ENCODE measurements at places on chromosomes 1 and 21.

GRCh38 chr1:234742622-234743021, 132.6 kb upstream of the IRF2BP2 start:
- DNase-seq: no peak

GRCh38 chr21:42321231-42321630, 6.0 kb upstream of the TFF3 start:
- DNase-seq: no peak

GRCh38 chr1:224640587-224640986, 24.5 kb downstream of the CNIH3 start:
- DNase-seq: no peak

GRCh38 chr1:221829327-221830015, 87.6 kb upstream of the DUSP10 start:
- no peak for DNase-seq

DNA sequence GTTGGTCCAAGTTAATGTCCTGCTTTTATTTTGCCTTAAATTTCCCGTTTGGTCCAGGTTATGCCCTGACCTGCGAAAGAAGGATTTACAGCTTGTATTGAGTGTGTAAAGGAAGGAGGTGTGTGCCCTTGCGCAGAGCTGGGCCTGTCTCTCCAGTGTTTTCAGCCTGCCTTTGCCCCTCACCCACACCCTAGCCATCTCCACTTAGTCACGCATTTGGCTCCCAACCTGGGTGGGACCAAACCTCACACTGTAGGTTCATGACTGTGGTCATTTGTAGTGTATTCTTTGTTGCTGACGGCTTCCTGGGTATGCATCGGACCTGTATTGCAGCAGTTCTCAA, 572 bp upstream of the SRSF10 start:
- peak; percentile 32 for DNase-seq

DNA sequence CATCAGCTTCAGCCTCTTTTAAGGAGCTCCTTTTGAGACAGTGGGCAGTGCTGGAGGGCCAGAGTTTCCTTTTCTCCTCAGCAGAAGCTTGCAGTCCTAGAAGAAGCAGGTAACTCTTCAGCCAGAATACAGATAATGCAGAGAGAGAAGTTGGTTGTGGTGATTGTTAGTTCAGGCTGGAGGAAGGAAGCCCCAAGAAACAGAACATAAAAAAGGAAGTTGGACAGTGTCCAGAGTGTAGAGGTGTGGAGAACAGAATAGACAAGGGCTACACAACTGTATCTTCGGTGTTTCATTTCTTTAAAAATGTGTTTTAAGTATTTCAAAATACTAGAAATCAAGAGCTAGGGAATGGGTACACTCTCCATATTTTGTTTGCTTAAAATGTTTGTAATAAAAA, 6.4 kb upstream of the TACSTD2 start:
- DNase-seq: no peak

DNA sequence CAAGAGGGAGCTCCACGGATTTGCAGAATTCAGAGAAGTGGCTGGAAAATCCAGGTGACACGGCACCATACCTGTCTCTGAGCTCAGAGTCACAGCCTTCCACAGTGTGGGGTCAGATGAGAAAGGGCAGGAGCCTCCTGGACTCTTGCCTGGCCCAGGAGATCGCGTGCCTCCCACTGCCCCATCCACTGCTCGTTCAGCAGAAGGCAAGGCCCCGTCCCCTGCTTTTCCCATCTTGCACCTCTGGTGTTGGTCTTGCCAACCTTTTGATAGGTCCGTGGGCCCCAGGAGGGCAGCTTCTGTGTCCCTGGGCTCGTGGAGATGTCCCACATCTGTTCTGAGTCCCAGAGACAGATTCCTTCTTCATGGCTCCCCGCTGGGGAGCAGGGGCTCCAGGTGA, 83.7 kb upstream of the VAMP3 start:
- no peak for DNase-seq

DNA sequence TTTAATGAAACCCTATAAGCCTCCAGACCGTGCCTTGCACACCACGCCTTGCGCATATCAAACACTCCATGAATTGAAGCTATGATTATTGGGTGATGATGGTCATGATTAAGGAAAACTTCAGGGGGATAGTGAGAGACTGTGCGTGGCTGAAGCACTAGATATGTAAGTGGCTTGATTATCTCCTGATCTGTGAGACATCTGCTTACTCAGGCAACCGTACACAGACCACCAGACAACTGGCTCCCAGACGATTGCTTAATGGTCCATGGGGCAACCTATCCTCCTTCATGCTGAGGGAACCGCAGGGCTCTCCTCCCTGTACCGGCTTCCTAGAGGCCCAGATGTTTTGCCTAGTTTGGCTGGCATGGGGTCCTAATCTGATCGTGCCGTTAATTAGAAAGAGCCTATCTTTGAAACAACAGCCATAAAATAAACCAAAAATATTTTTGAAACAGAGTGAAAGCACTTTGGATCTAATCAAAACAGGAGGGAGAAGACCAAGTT, 51.6 kb downstream of the IRF2BP2 start:
- peak; percentile 8 for DNase-seq

- DNase-seq: no peak
Measured at GRCh38 chr1:99887890-99888289, 37.7 kb downstream of the AGL start.

GRCh38 chr1:166029196-166029945, 137.4 kb downstream of the FAM78B start:
- DNase-seq: no peak

GRCh38 chr1:207097871-207098324, 6.1 kb upstream of the C4BPA start:
- no peak for DNase-seq

- no peak for DNase-seq
Measured at GRCh38 chr1:205191622-205192021, 19.9 kb downstream of the DSTYK start.

GRCh38 chr1:169115891-169116585, 9.5 kb downstream of the ATP1B1 start:
- no peak for DNase-seq

DNA sequence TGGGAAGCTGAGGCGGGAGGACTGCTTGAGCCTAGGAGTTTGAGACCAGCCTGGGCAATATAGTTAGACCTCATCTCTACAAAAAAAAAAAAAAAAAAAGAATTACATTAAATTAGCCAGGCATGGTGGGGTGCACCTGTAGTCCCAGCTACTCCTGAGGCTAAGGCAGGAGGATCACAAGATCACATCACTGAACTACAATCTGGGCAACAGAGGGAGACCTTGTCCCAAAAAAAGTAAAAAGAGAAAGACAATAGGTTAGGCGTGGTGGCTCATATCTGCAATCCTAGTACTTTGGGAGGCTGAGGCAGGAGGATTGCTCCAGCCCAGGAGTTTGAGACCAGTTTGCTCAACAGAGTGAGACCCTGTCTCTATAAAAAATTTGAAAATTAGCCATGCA, 130.3 kb downstream of the TIAM1 start:
- no peak for DNase-seq

DNA sequence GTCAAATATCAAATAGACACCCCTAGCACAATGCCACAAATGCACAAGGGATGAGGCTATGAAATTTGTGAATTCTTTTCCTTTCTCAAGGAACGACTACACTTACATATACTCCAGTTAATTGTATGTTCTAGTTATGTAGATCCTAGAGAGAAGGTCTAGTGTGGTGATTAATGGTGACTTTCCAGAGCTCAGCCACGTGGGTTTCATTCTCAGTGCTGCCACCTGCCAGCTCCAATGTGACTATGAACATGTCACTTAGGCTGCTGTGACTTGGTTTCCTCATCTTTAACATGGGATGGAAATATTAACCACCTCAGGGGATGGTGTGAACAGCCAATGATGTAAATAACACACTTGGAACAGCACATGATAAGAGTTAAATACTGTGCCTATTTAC, 138.3 kb downstream of the APP start:
- DNase-seq: no peak

DNA sequence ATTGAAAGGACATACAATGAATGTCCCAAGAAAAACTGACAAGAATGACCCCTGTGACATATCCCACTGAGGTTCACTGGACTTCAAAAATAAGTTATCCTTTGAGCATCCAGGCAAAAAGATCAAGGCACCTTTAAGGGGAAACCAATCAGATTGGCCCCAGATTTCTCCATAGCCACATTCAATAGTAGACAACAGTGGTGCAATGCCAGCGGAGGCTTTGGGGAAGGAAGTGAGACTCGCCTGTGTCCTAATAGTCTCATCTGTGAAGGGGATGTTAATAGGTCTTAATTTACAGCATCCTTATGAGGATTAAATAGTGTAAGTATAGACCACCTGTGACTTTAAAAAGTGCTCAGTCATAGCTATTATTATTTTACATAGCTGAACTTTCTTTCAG, 21.5 kb downstream of the RPL5 start:
- no peak for DNase-seq

DNA sequence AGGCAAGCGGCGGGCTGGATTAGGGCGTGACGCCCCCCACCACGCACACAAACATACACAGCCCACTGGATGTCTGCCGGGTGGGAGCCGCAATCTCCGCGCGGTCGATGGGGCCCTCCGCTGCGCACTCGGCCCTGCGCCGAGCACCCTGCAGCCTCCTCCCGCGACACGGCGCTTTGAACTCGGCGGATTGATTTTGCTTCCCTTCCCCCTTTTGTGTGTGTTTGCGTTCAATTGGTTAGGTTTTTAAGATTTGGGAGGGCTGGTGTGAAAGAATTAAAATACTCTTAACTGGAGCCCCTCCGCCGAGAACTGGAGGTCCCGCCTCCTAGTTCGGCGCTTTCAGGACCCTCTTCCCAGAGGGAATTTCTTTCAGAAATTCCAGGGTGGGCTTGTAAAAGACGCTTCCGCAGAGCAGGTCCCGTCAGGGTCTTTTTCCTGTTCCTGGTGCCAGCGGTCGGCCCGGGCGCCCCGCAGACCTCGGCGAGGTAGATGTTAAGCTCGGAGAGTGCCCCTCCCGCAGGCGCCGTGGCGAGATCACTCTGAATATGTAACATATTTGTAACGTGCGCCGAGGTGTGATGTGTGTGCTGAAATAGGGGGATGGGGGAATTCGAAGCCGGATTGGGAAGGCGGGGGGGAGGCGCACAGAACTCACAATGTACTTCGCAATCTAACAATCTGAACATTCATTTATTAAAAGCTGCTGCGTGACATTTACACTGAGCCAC, 8.0 kb upstream of the BARHL2 start:
- no peak for DNase-seq

- DNase-seq: no peak
Measured at GRCh38 chr1:11341901-11342552, 69.0 kb downstream of the UBIAD1 start.

DNA sequence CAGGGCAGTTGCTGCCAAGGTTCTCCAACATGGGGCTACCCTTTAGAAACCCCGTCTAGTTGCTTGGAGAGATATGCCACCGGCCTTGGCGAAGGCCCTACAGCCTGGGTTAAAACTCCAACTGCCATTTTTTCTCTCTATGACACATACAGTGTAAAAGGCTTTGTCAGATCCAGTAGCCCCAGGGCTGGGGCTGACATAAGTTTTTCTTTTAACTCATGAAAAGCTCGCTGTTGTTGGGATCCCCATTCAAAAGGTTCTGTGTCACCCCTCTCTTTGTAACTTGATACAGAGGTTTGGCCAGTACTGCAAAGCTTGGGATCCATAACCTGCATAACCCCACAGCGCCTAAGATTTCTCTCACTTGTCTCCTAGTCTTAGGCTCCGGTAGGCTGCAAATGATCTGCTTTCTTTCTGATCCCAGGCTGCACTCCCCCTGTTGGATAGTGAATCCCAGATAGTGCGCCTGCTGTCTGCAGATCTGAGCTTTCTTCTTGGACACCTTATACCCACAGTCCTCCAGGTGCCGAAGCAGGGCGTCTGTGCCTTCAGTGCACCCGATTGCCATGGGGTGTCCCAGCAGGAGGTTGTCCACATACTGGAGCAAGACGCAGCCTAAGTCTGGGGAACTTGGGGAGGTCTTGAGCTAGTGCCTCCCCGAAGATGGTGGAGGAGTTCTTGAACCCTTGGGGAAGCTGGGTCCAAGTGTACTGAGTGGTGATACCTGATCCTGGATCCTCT, 406.2 kb downstream of the TGFB2 start:
- no peak for DNase-seq

GRCh38 chr1:19206947-19207346, 3.1 kb downstream of the UBR4 start:
- DNase-seq: no peak

DNA sequence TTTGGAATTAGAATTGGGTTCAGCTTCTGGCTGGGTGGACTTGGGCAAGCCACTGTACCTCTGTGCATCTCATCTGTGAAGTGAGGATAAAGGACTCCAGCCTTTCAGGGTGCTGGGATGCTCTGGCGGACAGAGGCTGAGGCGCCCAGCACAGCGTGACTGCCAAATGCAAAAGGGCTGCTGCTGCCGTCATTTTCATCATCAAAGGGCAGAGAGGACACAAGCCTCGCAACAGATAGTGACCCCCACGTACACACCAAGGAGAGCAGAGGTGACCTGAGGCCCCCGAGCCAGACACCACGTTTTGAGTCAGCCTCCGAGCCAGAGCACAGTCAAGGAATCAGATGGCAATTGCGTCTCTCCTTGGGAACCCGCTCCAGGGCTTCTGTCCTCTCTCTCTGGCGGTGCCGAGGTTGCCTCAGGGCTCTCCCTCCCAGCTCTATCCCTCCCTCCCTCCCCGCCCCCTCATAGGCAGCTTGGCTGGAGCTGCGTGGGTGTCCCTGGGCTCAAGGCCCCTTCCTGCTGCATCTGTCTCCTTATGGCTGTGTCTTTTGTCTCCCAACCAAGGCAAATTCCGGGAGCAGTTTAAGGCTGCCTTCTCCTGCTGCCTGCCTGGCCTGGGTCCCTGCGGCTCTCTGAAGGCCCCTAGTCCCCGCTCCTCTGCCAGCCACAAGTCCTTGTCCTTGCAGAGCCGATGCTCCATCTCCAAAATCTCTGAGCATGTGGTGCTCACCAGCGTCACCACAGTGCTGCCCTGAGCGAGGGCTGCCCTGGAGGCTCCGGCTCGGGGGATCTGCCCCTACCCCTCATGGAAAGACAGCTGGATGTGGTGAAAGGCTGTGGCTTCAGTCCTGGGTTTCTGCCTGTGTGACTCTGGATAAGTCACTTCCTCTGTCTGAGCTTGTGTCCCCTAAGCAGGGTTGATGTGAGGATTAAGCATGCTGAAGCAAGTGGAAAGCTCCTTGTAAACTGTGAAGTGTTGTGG, 9.0 kb downstream of the HCRTR1 start:
- peak; percentile 45 for DNase-seq
